ENCODE measurements at places on chromosomes 6 and 20.
A peak's percentile ranks its signal among the peaks of the same experiment; 100 is the strongest.

DNA sequence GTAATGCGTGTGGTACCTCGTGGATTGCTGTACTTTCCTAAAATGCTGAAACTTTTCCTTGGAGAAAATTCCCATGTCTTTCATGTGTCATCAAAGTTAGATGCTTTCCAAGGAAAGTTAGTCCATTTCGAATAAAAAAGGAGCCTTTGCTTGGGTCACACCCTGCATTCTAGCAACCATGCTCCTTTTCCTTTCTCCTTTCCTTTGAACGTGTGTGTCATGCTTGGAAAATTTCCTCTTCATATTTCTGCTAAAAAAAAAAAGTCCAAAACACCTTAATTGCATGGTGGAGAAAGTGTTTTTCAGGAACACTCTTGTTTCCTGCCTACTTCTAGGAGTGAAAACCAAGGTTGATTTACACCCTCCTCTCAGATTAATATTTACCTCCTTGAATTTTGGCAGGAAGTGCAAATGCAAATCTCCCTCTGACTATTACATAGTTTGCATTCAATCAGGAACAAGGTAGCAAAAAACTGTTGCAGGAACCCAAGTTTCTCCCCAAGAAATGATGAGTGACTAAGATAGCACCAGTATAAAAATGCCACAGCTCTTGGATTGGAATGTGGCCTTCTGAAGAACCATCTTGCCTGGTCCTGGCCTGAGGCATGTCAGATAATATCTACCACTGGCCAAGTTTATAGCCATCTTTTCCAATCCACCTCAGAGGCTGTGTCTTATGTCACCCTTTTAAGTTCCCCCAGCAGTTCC, 590.6 kb downstream of the QKI start:
- no peak for DNase-seq

DNA sequence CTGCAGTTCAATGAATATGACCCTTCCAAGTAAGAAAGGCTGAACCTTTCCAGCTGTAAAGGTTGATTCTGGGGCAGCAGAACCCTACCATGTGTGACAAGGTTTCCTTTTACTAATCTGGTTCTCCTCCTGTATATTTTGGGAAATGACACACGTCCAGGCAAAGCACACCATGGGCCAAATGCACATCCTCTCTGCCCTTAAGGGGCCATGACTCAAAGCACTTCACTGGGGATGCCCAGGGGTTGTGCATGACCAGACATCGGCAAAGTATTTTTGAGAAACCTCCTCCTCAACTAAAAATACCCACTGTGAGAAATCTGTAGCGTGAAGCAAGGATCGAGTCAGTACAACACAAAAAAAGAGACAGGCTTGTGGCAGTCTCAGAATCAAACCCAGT, 174.7 kb downstream of the BACH2 start:
- no peak for DNase-seq

- no peak for DNase-seq
Measured at GRCh38 chr6:68990317-68990716, 355.2 kb downstream of the ADGRB3 start.

GRCh38 chr6:41075651-41076626, 3.2 kb downstream of the NFYA start:
- DNase-seq, result no peak

GRCh38 chr6:76162811-76163210, 90.3 kb upstream of the IMPG1 start:
- no peak for DNase-seq

- no peak for DNase-seq
Measured at GRCh38 chr6:41446907-41447545, 99.2 kb upstream of the FOXP4 start.

GRCh38 chr20:58669287-58670006, 18.4 kb downstream of the STX16 start:
- DNase-seq, result no peak

GRCh38 chr6:156423829-156424228, 353.3 kb upstream of the ARID1B start:
- DNase-seq, result peak; percentile 54

DNA sequence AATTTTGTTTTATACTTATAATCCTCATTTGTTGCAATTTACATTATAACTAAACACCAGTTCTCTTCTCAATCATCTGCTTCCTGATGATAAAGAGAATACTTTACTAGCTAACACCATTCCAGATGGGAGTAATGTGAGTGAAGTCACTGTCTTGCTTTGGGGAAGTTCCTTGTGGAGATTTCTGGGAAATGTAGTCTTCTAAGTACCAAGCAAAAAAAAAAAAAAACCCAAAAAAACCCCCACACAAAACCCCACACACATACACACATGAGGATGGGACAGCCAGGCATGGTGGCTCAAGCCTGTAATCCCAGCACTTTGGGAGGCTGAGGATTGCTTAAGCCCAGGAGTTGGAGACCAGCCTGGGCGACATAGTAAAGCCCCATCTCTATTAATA, 2.2 kb upstream of the SNPH start:
- no peak for DNase-seq
